ENCODE measurements at places on chromosomes 13 and 19.

- no peak for DNase-seq
Measured at GRCh38 chr13:23679220-23679619, 109.0 kb downstream of the TNFRSF19 start.

DNA sequence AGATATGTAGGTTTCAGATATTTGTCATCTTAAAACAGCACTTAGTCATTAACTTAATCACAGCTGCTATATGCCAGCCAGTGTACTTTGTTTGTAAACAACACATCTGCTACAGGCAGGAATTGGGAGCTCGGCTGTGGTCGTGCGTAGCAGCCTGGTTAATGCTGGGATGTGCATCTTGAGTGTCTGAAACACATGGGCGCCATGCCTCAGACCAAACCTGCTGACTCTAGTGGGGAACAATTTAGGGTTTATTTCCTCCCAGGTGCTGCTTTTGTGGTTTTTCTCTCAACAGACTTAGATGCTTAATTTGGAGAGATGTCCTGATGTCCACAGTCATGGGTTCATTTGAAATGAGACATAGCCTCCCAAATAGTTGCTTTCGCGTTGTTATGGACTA lies 238.5 kb upstream of the TMTC4 start:
- no peak for DNase-seq

DNA sequence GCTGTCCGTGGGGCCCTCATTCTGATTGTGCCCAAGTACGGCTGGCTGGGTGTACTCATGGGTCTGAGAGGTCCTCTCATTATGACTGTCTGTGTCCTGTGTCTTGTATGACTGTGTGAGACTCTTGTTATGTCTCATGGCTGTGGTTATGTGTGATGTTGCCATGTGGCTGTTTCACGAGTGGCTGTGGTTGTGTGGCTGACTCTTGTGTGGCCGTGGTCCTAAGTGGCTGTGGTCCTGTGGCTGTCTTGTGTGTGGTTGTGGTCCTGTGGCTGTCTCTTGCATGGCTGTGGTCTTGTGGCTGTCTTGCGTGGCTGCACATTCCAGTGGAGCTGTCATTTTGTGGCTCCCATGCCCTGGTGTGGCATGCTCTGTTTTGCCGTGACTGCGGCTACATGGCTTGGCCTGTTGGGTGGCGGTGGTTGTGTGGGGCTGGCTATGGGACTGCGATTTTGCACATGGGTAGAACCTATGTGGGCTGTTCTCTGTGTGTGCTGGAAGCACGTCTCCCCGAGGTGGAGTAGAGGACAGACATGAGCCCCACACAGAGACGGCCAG lies 2.5 kb downstream of the LYL1 start:
- DNase-seq: no peak

DNA sequence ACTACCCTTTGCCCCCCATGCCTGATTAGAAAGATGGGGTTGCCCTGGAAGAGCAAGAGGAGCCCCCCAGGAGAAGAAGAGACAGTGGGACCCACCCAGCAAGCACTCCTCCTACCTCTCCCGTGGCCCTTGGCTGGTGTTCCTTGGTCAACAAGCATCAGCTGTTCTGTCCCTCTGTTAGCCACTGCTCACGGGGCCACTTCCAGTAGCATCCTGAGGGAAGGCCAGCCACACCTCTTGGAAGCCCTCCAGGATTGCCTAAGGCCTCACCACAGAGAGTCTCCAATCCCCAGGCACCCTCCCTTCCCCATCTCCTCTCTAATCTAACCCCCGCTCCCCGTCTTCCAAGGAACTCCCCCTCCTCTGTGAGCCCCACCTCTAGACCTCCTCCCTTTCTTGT lies 15.1 kb upstream of the DPP9 start:
- DNase-seq: no peak

- DNase-seq: no peak
Measured at GRCh38 chr13:87169337-87169736, 501.8 kb upstream of the SLITRK5 start.

- no peak for DNase-seq
Measured at GRCh38 chr19:49975051-49975450, 14.1 kb upstream of the SIGLEC11 start.

- DNase-seq: no peak
Measured at GRCh38 chr13:21119526-21119925, 56.8 kb downstream of the SKA3 start.

DNA sequence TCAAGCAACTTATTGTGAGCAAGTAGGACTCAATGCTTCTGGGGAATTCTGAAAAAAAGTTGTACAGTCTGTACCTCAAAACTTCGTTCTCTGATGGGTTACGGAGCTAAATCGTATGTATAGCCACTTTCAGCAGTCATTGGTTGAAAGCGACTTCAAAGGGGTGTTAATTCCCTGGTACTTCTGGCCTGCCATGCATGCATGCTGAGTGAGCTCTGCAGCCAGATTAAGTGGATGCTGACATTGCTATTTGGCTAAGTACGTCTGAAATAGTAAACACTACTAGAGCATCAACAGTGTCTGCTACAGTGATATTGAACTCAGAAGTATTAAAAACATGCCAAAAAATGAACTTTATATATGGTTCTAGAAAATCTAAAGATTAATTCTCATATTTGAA lies 1183.1 kb upstream of the PCDH20 start:
- no peak for DNase-seq

DNA sequence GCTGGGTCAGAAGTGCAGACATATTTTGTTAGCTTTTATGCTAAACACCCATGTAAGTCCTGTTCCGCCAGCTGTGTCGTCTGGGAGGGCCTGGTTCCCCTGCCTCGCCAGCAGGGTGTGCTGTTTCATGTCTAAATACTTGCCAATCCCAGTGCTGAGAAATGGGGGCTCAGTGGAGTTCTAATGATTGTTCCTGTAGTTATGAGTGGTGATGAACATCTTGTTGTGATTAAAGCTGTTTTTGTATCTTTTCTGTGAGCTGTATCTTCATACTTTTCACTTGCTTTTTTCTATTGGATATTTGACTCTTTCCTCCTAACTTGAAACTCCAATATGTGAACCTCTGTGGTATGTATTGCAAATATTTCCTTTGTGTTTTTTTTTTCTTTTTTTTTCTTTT lies 32.7 kb downstream of the KDM4B start:
- peak; percentile 17 for DNase-seq

DNA sequence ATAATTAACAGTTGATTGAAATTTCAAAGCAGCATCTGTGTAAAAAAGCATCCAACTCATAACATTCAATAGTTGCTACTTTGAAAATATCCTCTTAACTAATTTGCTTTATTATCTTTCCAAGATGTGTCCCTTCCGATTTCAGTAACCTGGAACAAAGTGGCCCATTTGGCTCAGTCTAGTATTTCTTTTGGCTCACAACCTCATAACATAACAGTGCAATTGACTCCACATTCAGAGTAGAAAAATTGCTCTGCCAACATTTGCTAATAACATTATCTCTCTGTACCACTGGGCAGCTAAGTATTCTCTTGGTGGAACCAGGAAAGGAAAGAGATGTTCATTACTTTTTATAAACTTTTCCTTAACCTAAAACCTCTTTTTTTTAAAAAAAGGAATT lies 571.1 kb upstream of the ARGLU1 start:
- no peak for DNase-seq

DNA sequence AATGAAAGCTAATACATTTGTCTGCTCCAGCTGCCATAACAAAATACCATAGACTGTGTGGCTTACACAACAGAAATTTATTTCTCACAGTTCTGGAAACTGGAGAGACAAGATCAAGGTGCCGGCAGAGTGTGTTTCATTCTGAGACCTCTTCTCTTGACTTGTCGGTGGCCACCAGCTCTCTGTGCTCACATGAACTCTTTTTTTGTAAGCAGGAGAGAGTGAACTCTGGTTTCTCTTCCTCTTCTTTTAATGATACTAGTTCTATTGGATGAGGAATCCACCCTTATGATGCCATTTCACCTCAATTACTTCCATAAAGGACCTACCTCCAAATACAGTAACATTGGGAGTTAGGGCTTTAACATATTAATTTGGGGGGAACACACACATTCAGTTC lies 11.7 kb downstream of the KCTD12 start:
- DNase-seq: no peak

DNA sequence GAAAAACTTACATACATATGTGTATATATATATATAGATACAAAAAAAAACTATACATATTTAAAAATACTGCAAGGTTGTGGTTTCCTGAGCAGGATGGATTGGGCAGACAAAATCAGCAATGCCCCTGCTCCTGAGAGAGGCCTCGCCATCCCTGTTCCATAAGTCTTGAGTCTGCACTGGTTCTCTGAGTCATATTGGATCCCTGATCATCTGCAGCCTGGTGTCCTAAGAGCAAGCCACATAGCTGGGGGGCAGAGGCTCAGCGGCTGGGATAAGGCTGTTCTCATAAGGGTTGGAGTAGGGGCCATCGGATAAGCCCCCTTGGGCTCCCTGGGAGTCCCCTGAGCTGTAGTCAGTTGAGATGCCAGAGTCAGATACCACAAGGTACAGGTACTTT lies 3.3 kb downstream of the SWSAP1 start:
- no peak for DNase-seq

- no peak for DNase-seq
Measured at GRCh38 chr19:17948931-17949930, 16.4 kb downstream of the CCDC124 start.

- no peak for DNase-seq
Measured at GRCh38 chr13:48707405-48707804, 53.7 kb downstream of the CYSLTR2 start.

DNA sequence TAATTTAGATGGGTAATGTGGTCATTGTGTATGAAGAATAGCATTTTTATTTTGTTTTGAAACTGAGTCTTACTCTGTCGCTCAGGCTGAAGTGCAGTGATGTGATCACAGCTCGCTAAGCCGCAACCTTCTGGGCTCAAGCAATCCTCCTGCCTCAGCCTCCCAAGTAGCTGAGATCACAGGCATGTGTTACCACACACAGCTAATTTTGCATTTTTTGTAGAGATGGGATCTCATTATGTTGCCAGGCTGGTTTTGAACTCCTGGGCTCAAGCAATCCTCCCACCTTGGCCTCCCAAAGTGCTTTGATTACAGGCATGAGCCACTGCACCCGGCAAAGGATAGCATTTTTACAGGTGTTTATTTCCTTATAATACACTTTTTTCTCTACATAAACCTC lies 36.6 kb downstream of the SERTM1 start:
- DNase-seq: no peak

- peak; percentile 89 for DNase-seq
Measured at GRCh38 chr19:42244347-42245220, 2.2 kb upstream of the GSK3A start.

DNA sequence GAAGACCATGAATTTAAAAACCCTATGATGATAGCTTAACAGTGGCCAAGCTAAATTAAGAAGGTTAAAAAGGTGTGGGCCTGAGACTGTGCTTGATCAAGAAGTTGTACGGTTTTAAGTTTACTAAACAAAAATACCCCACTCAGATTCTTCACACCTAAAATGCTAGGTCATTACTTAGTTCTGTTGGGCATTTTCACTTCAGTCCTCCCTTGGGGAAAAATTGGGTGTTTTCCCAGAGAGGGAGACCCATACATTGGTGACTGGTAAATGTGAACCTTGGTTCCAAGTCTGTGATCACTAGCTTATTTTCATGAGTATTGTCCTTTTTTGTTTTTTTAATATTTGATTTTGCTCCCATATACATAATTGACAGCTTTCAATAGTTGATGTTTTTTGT lies 44.4 kb downstream of the MTUS2 start:
- no peak for DNase-seq

DNA sequence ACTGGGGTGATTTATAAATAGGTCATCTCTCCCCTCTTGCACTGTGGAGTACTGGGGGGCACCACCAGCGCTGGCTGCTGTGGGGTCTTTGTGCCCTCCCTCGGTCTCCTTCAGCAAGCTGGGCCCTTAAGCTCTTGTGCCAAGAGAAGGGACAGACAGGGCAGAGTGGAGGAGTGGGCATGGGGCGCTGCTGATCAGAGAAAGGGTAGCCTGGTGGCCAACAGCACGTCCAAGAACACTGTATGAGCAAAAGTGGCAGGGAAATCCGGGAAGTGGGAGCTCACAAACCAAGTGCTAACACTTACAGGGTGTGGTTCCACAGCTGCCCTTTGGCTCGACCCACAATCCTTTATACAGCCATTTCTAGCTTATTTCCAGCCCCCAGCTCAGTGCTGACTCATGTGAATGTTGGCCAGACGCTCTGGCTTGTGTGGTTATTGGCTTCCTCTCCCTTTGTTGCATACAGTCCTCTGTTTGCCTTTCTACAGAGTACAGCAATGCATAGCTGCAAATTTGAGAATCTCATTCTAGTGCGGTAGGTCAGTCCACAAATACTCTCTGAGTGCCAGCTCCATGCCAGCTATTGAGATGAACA lies 298.8 kb downstream of the SHISA2 start:
- no peak for DNase-seq

DNA sequence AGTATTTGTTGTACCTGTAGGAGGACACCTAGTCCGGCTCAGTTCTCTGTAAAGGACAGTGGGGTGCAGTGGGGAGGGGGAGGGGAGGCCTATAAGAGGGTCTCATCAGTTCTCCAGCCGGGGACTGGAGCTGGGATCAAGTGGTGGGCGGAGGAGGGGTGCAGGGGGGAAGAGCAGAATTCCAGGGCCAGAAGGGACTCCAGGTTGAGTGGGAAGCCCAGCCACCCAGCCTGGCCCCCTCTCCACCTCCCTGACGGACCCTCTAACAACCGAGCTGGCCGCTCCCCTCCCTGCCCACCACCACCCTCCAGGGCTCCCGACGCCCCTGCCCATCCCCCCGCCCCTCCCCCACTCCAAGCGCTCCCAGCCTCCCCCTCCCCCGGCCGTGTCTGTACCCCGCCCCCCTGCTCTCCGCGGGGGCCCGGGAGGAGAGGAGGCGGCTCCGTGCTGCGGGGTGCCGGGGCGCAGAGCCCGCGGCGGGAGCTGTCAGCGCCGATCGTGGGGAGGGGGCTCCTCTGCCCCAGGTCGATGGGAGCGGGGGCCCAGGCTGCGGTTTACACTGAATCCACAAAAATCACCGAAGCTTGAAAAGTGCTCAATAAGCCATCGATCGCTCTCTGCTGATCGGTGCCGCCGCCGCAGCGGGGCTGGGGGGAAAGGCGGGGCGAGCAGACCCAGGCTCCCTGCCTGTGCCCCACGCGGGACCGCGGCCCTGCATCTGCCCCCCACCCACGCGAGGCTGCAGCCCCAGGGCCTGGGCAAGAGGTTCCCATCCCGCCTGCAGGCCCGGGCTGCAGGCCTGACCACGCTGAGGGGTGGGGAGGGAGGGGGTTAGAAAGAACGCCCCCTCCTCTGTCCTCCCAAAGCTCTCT lies 34.6 kb upstream of the ONECUT3 start:
- DNase-seq: no peak

All from iPS DF 19.7 (cell line).